Nephron progenitor cell (in vitro differentiated cells): ENCODE measurements at places on chromosomes 12 and 14.

GRCh38 chr14:66650491-66650911 is 142.6 kb downstream of the GPHN start:
- H3K36me3 ChIP-seq: peaks cover 2% of the 10 kb centered on the region
- H3K27ac ChIP-seq: no peak overlapping the region
- H3K27me3 ChIP-seq: no peaks in the 10 kb centered on the region
- H3K4me1 ChIP-seq: no peaks in the 10 kb centered on the region
- H3K4me3 ChIP-seq: no peak overlapping the region

- peaks cover 4% of the 10 kb centered on the region for H3K27me3 ChIP-seq
- H3K36me3 ChIP-seq: no peaks in the 10 kb centered on the region
- H3K4me1 ChIP-seq: peaks cover 46% of the 10 kb centered on the region
- no peak for DNase-seq
- H3K27ac ChIP-seq: no peak overlapping the region
These were observed 189.5 kb upstream of the HMGA2 start for GRCh38 chr12:65634626-65635331.

DNA sequence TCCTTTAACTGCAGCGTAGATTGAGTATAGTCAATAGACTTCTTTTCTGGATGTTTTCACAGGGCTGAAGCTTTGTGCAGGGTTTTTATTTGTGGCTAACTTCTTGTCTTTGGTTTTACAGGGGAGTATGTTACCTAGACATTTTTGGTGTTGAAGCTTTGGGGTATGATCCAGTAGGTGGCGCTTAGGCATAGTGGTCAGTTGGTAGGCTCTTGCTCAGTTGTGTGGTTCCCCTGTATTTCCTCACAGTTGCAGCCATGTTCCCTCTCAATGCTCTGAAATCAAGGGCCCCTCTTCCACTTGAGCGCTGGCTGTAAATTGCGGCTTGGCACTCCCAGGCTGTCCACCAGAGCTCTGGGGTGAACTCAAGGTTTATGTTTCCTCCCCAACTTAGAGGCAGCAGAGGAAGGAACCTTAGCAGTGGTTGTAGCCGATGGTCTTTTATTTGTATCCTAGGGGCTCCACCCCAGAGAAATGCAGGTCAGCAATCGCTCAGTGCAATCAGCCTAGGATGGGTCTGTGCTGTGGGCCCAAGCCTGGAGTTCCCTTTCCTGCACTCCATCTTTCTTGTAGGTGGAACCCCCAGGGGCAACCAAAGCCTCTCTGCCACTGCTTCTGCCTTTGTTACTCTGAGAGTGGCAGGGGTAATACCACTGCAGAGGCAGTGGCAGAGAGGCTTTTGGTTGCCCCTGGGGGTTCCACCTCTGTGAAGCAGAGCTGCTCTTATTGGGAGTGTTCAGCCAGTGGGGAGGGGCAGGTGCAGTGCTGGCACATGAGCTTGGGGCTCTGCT is 55.1 kb downstream of the CMAS start:
- DNase-seq: peak; percentile 32
- H3K36me3 ChIP-seq: no peaks in the 10 kb centered on the region
- no peaks in the 10 kb centered on the region for H3K27me3 ChIP-seq
- peaks cover 7% of the 10 kb centered on the region for H3K4me1 ChIP-seq

- H3K36me3 ChIP-seq: no peaks in the 10 kb centered on the region
- no peak for DNase-seq
- no peak overlapping the region for H3K27ac ChIP-seq
- peaks cover 22% of the 10 kb centered on the region for H3K27me3 ChIP-seq
These were observed 159.5 kb downstream of the ANO2 start for GRCh38 chr12:5785601-5786000.

DNA sequence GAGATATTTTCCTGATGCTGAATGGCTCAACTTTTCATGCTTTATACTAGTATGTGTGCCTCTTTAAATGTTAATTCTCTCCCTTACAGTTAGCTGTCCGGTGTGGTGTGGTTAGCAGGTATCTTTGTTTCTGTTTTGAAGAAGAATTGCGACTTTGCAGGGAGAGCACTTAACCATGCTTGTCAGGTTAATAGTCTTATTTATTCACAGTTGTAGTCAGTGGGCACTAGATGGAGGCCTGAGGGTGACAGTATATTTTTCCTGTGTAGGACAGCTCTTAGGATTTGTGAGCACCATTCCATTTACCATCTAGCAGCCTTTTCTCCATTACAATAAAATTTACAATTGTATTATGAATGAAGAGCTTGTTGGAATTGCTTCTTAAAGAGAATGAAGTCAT is 34.9 kb downstream of the PDE3A start:
- no peak overlapping the region for H3K4me3 ChIP-seq
- DNase-seq: no peak
- H3K27ac ChIP-seq: no peak overlapping the region
- no peaks in the 10 kb centered on the region for H3K36me3 ChIP-seq

DNA sequence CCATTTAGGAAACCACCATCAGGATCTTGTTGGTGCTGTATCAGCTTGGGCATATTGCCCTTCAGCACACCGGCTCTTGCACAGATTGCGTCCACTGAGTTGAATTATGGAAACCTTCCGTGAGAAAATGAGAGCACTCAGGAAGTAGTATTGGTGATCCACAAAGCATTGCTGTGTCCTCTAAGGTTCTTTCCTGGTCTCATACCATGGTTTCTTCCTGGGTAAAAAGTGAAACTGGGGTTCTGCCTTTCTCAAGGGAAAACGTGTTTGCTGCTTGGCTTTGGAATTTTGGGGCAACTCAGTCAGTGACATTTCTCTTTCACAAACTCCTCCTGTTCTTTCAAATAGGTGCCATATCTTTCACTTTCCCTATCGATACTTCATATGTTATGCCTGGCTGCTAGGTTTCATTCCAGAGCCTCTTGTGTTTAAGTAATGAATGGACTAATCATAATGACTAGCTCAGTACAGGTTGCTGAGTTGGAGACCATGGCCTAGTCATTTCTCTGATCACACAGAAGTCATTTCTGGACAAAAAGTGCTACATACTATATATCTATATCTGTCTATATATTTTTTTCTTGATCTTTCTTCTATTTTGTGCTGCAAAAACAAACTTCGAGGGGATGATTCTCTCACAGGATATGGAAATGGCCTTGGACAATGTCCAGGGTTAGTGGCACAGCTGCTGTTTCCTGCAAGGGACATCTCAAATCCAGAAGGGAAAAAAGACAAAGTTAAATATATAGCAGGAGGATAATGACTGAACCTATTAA is 423.4 kb downstream of the ZFP36L1 start:
- no peak overlapping the region for H3K4me3 ChIP-seq
- no peak overlapping the region for H3K27ac ChIP-seq

DNA sequence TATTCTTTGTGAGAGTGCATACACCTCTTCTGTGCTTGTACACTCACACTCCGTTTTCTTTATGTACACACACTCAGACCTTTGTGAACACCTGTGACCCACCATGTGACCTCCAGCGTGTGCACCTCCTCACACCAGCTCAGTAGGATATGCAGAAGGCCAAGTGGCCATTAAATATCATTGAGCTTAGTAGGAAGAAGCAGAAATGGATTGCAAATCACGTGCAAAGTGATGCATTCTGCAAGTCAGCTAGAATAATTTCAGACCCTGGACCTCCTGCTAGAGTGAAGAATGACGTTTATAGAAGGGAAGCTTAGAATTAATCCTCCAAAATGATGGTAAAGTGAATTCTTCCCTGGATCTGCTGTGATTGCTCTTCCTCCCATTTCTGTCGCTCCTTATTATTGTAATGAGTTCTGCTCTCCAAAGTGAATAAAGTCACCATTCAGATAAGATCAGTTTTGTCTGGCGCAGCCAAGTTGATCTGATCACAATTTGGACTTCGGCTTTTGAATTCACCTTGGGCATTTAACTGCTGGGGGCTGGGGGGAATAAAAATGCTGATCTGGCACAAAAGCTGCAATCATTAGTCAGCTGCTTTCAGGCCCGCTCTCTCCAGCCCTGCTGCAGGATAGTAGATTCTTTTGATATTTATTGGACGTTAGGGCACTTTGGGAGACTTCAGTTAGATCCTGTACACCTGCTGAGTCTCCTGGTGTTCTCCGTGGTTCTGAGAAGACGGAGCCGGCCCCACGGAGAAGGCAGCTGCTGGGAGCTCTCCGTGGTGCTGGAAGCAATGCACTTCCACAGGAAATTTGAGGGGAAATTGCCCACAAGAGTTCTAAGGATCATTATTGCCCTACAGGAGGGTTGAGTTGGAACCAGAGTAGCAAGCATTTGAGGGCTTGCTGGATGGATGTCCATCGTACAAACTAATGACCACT is 12.4 kb upstream of the NRXN3 start:
- peak; percentile 84 for DNase-seq
- no peaks in the 10 kb centered on the region for H3K36me3 ChIP-seq
- H3K27me3 ChIP-seq: peaks cover 14% of the 10 kb centered on the region
- H3K4me1 ChIP-seq: no peaks in the 10 kb centered on the region
- no peak overlapping the region for H3K27ac ChIP-seq

DNA sequence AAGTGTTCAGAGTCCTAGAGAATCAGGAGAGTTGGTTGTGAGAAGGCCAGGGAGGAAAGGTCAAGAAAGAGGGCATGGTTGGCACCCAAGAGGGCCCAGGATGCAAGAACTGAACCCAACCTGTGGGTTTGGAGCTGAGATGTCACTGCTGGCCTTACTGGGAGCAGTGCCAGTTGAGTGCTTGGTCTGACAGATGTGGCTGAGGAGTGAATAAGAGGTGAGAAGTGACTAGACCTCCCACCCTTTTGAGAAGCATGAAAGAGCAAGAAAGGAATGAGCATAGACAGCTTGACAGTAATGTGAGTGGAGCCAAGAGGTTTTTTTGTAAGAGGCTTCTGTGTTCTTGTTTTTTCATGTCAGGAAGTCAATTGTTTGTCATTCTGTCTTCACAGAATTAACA is 95.3 kb downstream of the FGD4 start:
- H3K36me3 ChIP-seq: no peaks in the 10 kb centered on the region
- H3K4me1 ChIP-seq: peaks cover 9% of the 10 kb centered on the region
- H3K4me3 ChIP-seq: no peak overlapping the region
- no peak for DNase-seq
- no peak overlapping the region for H3K27ac ChIP-seq

- H3K36me3 ChIP-seq: no peaks in the 10 kb centered on the region
- H3K4me3 ChIP-seq: no peak overlapping the region
- H3K4me1 ChIP-seq: peaks cover 36% of the 10 kb centered on the region
- no peak overlapping the region for H3K27ac ChIP-seq
- H3K27me3 ChIP-seq: peaks cover 3% of the 10 kb centered on the region
These were observed 40.9 kb downstream of the KCTD10 start for GRCh38 chr12:109436188-109436560.

DNA sequence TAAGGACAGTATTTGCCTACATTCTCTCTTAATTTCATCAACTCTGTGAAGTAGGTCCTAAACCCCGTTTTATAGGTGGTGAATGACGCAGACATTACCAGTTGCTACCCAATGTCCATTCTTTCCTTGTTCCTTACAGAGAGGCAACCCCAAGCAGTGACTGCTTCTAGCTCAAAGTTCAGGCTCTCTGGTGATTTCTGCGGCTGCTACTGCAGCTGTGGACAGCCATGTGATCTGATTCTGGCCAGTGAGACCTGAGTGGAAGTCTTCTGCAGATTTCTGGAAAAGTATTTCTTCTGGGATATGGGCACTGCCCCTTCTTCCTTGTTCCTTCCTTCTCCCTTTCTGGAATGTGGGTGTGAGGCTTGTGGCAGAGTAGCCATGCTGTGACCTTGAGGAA is 82.9 kb downstream of the ARF6 start:
- peaks cover 28% of the 10 kb centered on the region for H3K4me1 ChIP-seq
- no peaks in the 10 kb centered on the region for H3K36me3 ChIP-seq
- H3K27ac ChIP-seq: peak overlapping the region; percentile 44
- H3K27me3 ChIP-seq: peaks cover 7% of the 10 kb centered on the region

DNA sequence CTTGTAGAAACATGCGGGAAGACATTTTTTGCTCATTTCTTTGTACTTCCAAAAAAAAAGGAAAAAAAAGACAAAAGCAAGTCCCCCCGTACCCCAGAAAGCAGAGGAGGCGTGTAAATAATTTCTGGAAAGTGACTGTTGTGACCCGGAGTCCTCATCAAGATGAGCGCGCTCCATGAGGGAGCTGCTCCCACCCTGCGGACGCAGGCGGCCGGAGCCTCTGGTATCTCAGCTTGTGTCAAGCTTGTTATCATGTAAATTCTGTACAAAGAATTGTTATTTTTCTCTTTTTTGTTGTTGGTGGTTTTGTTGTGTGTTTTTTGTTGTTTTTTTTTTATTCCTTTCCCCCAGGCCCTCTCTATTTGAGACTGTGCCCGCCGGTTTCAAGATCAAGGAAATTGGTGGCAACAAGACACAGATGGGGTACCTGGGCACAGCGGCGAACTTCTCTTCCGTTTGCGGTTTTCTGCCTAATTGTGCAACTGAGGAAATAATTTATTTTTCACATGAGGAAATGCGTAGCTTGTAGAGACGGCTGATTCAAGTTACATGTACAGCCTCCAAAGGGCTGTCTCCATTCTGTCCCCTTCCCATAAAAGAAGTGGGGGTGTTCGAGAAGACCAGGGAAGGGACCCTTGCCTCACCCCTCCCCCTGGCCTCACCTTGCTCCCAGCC is 27.0 kb downstream of the HPD start:
- DNase-seq: no peak
- H3K4me3 ChIP-seq: no peak overlapping the region
- H3K27me3 ChIP-seq: peaks cover 19% of the 10 kb centered on the region
- peaks cover 52% of the 10 kb centered on the region for H3K36me3 ChIP-seq

GRCh38 chr12:76863837-76864236 is 15.0 kb downstream of the CSRP2 start:
- no peak overlapping the region for H3K4me3 ChIP-seq
- H3K27me3 ChIP-seq: no peaks in the 10 kb centered on the region
- peaks cover 66% of the 10 kb centered on the region for H3K36me3 ChIP-seq
- DNase-seq: no peak
- H3K27ac ChIP-seq: peak overlapping the region; percentile 11

DNA sequence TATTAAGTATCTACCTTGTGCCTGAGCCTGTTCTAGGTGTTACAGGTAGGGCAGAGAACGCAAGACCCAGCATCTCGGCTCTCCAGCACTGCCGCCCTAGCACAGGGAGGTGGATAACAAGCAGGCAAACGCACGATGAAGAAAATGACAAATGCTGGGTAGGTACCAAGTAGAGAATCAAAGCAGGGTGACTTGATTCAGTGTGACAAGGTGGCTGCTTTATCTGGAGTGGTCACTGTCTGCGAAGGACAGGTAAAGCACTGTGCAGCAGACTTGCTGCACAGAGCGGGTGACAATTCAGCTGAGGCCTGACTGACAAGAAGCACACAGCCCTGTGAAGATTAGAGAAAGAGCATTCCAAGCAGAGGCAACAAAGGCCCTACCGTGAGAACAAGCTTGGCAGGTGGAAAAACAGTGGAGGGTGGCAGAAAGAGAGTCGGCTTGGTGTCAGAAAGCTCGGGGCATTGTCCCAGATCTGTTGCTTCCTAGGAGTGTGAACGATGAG is 12.9 kb downstream of the PRKCH start:
- no peaks in the 10 kb centered on the region for H3K36me3 ChIP-seq
- no peak overlapping the region for H3K27ac ChIP-seq
- DNase-seq: no peak
- peaks cover 19% of the 10 kb centered on the region for H3K4me1 ChIP-seq
- H3K4me3 ChIP-seq: no peak overlapping the region

GRCh38 chr14:35362911-35363374 is 41.6 kb downstream of the NFKBIA start:
- no peak for DNase-seq
- H3K4me1 ChIP-seq: peaks cover 34% of the 10 kb centered on the region
- H3K4me3 ChIP-seq: no peak overlapping the region
- H3K27me3 ChIP-seq: peaks cover 7% of the 10 kb centered on the region
- H3K36me3 ChIP-seq: no peaks in the 10 kb centered on the region
- H3K27ac ChIP-seq: no peak overlapping the region

- no peak overlapping the region for H3K27ac ChIP-seq
- H3K36me3 ChIP-seq: no peaks in the 10 kb centered on the region
- no peak overlapping the region for H3K4me3 ChIP-seq
- peaks cover 20% of the 10 kb centered on the region for H3K27me3 ChIP-seq
These were observed 9.4 kb downstream of the TMEM179 start for GRCh38 chr14:104595116-104595675.

- peaks cover 7% of the 10 kb centered on the region for H3K27me3 ChIP-seq
- H3K4me1 ChIP-seq: peaks cover 10% of the 10 kb centered on the region
- no peak overlapping the region for H3K4me3 ChIP-seq
- DNase-seq: no peak
These were observed 190.0 kb downstream of the TMX1 start for GRCh38 chr14:51430079-51430478.
